ENCODE measurements at places on chromosomes 11 and 22.

- no peak for DNase-seq
Measured at GRCh38 chr11:122333467-122333866, 217.5 kb upstream of the BLID start.

GRCh38 chr22:50611341-50612060 is 10.9 kb downstream of the MAPK8IP2 start:
- no peak for DNase-seq

DNA sequence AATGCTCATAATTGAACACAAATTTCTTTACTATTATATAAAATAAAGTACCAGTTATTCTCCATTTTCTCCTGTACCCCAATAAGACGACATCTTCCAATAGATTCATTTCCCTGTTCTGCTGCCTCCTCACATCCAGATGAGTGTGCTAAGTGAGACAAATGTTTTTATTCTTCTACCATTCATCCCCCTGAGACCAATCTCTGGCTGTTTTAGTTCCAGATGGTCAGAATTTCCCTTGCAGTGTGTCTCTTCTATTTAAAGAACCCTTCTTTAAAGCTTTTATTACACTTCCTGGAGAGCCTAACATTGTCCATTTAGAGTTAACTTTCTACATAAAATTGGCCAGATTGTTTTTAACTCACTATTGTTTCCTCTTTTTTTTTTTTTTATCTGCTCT is 41.2 kb upstream of the GLYATL1 start:
- no peak for DNase-seq

- DNase-seq = no peak
Measured at GRCh38 chr11:61564936-61565696, 15.8 kb downstream of the SYT7 start.

DNA sequence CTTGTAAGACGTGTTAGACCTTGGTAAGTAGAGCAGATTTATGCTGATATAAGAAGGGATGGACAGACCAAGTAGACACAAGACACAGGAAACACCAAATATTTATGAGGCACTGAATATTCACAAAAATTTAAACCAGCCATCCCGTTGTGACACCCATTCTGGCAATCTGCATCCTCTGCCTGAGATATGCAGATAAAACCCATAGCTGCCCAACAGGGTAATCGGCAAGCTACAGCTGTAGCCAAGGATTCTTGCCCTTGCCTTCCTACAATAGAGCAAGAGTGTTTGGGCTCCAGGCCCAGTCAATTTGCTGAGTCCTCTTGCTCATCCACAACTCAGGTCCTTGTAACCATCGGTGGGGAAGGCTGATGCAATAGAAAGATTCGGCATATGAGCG is 18.5 kb upstream of the MPZL2 start:
- no peak for DNase-seq

GRCh38 chr11:61131186-61131585 is 28.9 kb downstream of the CD5 start:
- no peak for DNase-seq

DNA sequence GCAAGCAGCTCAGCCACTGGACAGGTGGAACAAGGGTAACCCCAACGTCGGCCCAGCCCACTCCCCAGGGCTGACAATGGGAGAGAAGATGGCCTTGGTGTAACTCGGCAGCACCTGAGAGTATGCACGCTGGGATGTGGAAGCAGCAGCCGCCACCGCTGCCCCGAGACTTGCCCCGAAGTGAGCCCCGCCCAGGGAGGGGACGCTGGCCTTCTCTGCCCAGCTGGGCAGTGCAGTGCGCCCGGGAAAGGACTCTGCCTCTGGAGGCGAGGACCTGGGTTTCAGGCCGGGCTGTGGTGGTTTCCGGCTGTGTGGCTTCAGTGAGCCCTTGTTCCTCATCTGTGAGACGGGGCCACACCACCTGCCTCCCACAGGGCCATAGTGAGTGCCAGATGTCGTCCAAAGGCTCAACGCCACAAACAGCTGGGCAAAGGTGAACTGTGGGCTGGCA is 8.6 kb upstream of the POLDIP3 start:
- DNase-seq = no peak

- DNase-seq = no peak
Measured at GRCh38 chr11:597166-597725, 18.5 kb downstream of the IRF7 start.

GRCh38 chr11:47998733-47999359 is 18.5 kb downstream of the PTPRJ start:
- no peak for DNase-seq

DNA sequence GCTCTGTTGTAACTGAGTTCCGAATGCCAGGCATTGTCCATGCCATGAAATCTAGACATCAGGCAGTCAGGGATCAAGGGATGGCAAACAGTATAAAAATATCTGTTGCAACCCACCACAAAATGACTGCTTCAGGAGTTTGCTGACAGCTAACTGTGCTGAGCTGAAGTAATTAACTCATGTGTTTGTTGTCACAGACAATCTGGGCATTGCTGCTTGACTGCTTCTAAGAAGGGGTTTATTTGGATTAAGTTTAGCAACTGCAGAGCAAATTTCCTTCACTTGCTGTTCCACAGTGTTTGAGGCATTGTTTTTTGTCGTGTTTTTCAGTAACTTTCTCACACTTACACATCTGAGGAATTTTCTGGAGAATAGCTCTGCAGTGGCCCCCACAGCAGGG is 30.4 kb downstream of the BSX start:
- no peak for DNase-seq

- no peak for DNase-seq
Measured at GRCh38 chr22:31398231-31398630, 1.2 kb upstream of the DRG1 start.

- DNase-seq = no peak
Measured at GRCh38 chr11:27722117-27722952, 22.1 kb upstream of the BDNF start.
